C1 segment of cervical spinal cord (tissue), 14 donors: ENCODE measurements at places on chromosomes 3 and 15.

DNA sequence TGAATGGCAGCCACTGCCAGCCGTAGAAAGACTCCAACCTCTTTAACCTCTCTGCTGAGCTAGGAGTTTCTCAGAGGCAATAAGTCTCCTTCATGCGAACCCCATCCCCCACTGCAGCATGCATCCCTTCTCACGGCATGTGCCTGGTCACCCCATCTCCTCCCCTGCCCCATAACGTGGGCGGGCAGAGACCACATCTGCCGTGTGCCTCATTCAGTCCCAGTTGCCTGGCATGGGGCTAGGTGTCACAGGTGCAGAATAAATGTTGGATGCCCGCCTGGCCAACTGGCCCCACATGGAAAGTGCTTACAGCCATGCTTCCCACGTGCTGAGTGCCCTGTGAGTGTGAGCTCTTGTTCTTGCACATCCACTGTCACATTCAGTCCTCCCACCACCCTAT lies 43.5 kb upstream of the NTRK3 start:
- DNase-seq: no peak

DNA sequence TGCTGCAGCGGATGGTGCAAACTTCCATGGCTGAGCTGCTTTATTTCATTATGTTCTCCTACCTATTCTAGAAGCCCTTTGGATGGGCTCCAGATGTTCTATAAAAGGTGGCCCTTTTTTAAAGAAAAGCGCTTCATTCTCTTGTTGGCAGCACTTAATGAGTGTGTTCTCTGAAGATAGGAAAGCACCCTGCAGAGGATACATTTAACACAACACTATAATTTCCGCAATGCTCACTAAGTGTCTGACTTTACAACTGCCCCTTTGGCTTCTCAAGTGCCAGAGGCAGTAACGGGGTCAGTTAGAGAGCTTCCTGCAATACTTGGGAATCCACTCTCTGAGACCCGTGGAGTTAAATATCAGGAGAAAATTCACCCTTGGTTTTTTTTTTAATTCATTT lies 88.1 kb downstream of the MDFIC2 start:
- no peak for DNase-seq

- DNase-seq: no peak
These were observed 3.9 kb upstream of the FSIP1 start for GRCh38 chr15:39786447-39787056.

DNA sequence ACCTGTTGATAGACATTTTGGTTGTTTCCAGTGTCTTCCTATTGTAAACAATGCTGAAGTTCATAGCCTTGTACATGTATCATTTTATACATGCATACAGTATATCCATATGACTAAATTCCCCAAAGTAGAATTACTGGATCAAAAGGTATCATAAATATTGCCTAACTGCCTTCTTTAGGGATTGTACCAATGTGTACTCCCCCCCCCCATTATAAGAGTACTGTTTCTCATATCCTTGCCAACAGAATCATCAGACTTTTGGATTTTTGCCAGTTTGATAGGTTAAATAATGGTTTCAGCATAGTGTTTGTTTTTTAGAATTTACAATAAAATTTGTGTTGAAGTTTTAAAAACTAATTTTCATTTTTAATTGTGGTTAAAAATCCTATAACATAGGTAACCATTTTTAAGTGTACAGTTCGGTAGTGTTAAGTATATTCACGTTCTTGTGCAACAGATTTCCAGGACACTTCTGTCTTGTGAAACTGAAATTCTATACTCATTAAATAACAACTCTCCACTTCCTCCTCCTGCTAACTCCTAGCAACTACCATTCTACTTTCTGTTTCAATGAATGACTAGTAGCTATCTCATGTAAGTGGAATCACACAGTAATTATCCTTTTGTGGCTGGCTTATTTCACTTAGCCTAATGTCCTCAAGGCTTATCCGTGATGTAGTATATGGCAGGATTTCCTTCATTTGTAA lies 30.8 kb upstream of the MAP3K13 start:
- no peak for DNase-seq

DNA sequence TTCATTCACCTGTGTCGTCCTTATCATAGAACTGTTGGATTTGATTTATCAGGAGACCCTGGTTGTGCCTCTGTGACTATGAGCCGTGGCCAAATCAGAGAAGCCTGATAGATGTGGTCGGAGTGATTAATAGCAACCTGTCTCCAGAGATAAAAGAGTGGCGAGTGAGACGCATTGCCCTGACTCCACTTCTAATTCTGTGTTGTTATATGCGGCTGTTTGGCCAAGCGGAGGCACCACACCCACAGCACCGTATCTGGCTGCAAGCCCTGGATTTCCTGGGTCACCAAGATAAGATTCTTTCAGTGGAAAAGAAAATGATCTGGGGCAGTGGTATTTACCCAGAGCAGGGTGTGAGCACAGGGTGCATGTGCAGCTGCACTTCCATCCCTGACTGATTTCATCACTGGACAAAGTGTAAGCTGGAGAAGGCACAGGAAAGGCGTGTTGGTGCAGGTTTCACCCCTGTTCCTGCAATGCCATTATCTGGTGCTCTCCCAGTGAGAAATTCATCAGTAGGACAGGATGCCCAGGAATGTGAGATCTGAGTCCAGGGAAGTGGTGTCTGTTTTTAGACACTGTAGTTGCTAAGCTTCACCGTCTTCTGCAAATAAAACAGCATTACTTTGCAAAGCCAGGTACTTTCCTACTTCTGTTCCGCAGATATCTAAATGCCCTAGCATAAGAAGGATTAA lies 84.6 kb downstream of the CD47 start:
- no peak for DNase-seq
